ENCODE measurements at places on chromosomes 4 and X. TPM values are rescaled to one million over a fixed set of nuclear protein-coding genes. Genes with fewer than 3 reads are reported as not detected.

Gene EFNB1
- total RNA-seq, result 20.9 TPM

GRCh38 chr4:181998398-181999295 is 244.6 kb upstream of the TENM3 start:
- H3K4me3 ChIP-seq, result no peak overlapping the region
- H3K27me3 ChIP-seq, result no peaks in the 10 kb centered on the region
- no peak overlapping the region for H3K27ac ChIP-seq
- DNase-seq, result no peak
- no peaks in the 10 kb centered on the region for H3K36me3 ChIP-seq

Gene NOX1
- total RNA-seq, result not detected

- no peak for DNase-seq
- no peaks in the 10 kb centered on the region for H3K4me1 ChIP-seq
- H3K36me3 ChIP-seq, result no peaks in the 10 kb centered on the region
- H3K27me3 ChIP-seq, result no peaks in the 10 kb centered on the region
Observed at GRCh38 chr4:172109466-172109865, 296.3 kb downstream of the GALNTL6 start.

Gene SFRP2
- 23.3 TPM for total RNA-seq

Gene XG
- 3.8 TPM for total RNA-seq

DNA sequence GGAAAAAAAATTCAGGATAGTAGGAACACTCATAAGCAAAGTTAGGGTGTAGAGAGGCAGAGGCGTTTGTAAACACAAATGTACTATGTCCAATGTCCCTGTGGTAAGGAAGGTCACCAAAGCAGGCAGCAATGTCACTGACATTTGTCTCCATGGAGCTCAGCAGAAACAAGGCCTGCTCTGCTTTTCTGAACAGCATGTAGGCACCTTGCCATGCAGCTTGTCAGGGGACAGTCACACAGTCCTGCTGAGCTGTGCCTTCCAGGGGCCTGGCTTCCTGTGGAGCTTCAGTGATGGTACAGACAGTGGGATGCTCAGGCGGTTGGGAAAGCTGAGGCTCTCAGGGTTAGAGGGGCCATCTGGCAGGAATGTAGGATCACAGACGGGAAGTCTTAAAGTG is 74.5 kb upstream of the HS3ST1 start:
- peak; percentile 13 for DNase-seq
- H3K4me1 ChIP-seq, result no peaks in the 10 kb centered on the region
- H3K27me3 ChIP-seq, result no peaks in the 10 kb centered on the region
- H3K4me3 ChIP-seq, result no peak overlapping the region
- H3K36me3 ChIP-seq, result no peaks in the 10 kb centered on the region

- H3K27ac ChIP-seq, result no peak overlapping the region
- H3K4me3 ChIP-seq, result no peak overlapping the region
- H3K27me3 ChIP-seq, result no peaks in the 10 kb centered on the region
- no peaks in the 10 kb centered on the region for H3K36me3 ChIP-seq
- H3K4me1 ChIP-seq, result no peaks in the 10 kb centered on the region
Observed at GRCh38 chrX:44637282-44637681, 94.6 kb upstream of the FUNDC1 start.

GRCh38 chr4:89123451-89123851 is 12.1 kb downstream of the TIGD2 start:
- H3K27me3 ChIP-seq, result no peaks in the 10 kb centered on the region
- H3K27ac ChIP-seq, result no peak overlapping the region
- no peak overlapping the region for H3K4me3 ChIP-seq

GRCh38 chr4:110489901-110490508 is 14.1 kb downstream of the ENPEP start:
- H3K4me1 ChIP-seq, result no peaks in the 10 kb centered on the region
- no peak for DNase-seq
- H3K4me3 ChIP-seq, result no peak overlapping the region
- no peaks in the 10 kb centered on the region for H3K36me3 ChIP-seq
- H3K27me3 ChIP-seq, result no peaks in the 10 kb centered on the region
- H3K27ac ChIP-seq, result no peak overlapping the region

DNA sequence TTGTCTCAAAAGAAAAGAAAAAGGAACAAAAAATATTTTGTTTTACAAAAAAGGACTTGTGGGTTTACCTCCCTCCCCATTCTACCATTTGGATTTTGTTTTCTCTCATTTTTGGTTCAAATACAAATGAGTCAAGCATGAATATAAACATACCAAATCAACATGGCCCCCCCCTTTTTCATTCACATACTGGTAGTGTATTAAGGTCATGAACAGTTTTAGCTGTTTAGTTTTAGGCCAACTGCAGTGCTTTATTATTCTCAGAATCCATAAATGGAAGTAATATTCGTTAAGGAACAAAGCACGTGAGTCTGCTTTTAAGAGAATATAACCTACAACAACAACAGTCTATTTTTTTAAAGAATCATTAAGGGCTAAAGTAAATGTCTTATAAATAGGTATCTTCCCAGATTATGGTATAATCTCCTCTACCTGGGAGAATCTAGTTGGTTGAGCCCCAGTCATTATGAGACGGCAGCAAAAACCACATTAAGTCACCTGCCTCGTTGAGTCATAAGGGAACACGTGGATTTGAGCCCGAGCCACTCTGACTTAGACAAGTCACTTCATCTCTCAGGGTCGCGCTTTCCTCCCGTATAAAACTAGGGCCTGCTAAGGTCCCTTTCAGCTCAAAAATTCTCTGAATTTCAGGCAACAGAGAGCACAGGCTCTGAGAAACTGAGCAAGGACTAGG is 26.7 kb downstream of the BCLAF3 start:
- peaks cover 7% of the 10 kb centered on the region for H3K36me3 ChIP-seq
- DNase-seq, result no peak

Gene GUCY1A1
- 25.8 TPM for total RNA-seq

Gene MAOB
- total RNA-seq, result 3.9 TPM

DNA sequence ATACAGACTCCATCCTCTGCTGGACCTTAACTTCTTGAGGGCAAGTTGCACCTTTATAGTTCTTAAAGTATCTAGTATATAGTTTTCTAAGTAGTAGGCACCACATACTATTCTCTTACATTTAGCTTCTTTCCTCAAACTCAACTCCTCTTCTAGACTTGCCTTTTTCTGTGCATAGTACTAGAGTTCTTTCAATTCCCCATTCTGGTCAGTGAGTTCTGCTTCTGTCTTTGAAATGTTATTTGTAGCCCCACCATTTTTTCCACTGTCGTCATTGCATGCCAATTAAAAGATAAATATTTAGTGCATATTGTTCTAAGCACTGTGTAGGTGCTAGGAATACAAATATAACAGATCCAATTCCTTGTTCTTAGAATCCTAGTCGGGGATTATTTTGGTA is 31.6 kb downstream of the CDKL5 start:
- H3K27me3 ChIP-seq, result no peaks in the 10 kb centered on the region
- no peak overlapping the region for H3K4me3 ChIP-seq
- no peaks in the 10 kb centered on the region for H3K4me1 ChIP-seq
- no peaks in the 10 kb centered on the region for H3K36me3 ChIP-seq
- no peak overlapping the region for H3K27ac ChIP-seq

GRCh38 chr4:100849319-100849718 is 331.5 kb upstream of the EMCN start:
- no peaks in the 10 kb centered on the region for H3K27me3 ChIP-seq
- no peaks in the 10 kb centered on the region for H3K4me1 ChIP-seq
- no peaks in the 10 kb centered on the region for H3K36me3 ChIP-seq
- no peak overlapping the region for H3K4me3 ChIP-seq

Gene PAGE1
- not detected for total RNA-seq

Gene GAGE12C
- not detected for total RNA-seq

- H3K27ac ChIP-seq, result no peak overlapping the region
- no peak overlapping the region for H3K4me3 ChIP-seq
- no peak for DNase-seq
- no peaks in the 10 kb centered on the region for H3K27me3 ChIP-seq
- H3K4me1 ChIP-seq, result no peaks in the 10 kb centered on the region
Observed at GRCh38 chr4:80243274-80244018, 23.0 kb upstream of the FGF5 start.

GRCh38 chrX:122943918-122944317 is 240.2 kb upstream of the GRIA3 start:
- no peaks in the 10 kb centered on the region for H3K4me1 ChIP-seq
- no peak for DNase-seq
- no peak overlapping the region for H3K27ac ChIP-seq
- H3K36me3 ChIP-seq, result no peaks in the 10 kb centered on the region
- no peaks in the 10 kb centered on the region for H3K27me3 ChIP-seq
- no peak overlapping the region for H3K4me3 ChIP-seq

Gene TRPC5OS
- not detected for total RNA-seq

Gene XIAP
- total RNA-seq, result 52.2 TPM

- H3K27ac ChIP-seq, result peak overlapping the region; percentile 62
- peaks cover 70% of the 10 kb centered on the region for H3K4me1 ChIP-seq
- no peak for DNase-seq
- H3K36me3 ChIP-seq, result no peaks in the 10 kb centered on the region
- no peak overlapping the region for H3K4me3 ChIP-seq
Observed at GRCh38 chrX:65697211-65697641, 29.8 kb downstream of the MSN start.

- H3K36me3 ChIP-seq, result no peaks in the 10 kb centered on the region
- DNase-seq, result no peak
- H3K27me3 ChIP-seq, result no peaks in the 10 kb centered on the region
- H3K4me1 ChIP-seq, result peaks cover 11% of the 10 kb centered on the region
- H3K4me3 ChIP-seq, result no peak overlapping the region
Observed at GRCh38 chrX:1451251-1451660, 1.5 kb downstream of the ASMTL start.

Gene FGG
- total RNA-seq, result not detected

Gene DUX4
- total RNA-seq, result not detected

- H3K4me3 ChIP-seq, result no peak overlapping the region
- peaks cover 4% of the 10 kb centered on the region for H3K4me1 ChIP-seq
- peak; percentile 37 for DNase-seq
- no peaks in the 10 kb centered on the region for H3K27me3 ChIP-seq
Observed at GRCh38 chr4:10773010-10773409, 88.4 kb upstream of the CLNK start.

Gene INTU
- total RNA-seq, result 23.0 TPM

Gene GABRG1
- total RNA-seq, result under 0.01 TPM

DNA sequence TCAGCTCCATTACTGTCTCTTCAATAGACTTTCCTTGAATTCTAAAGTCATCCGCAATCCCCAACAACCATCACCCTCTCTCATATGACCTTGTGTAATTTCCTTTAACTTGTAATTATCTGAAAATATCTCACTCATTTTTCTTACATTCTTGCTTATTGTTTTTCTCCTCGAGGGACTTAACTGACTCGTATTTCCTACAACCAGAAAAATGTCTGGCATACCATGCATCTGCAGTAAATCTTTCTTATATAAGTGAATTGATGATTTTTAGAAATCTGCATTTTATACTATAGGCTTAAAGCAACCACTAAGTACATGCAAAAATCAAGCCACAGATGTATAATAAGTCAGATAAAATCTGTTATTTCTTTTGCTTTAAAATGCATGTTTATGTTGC is 276.7 kb downstream of the UNC5C start:
- H3K4me3 ChIP-seq, result no peak overlapping the region
- H3K27me3 ChIP-seq, result no peaks in the 10 kb centered on the region
- DNase-seq, result no peak
- peaks cover 31% of the 10 kb centered on the region for H3K4me1 ChIP-seq

GRCh38 chr4:8274765-8275547 is 5.4 kb downstream of the HTRA3 start:
- no peak overlapping the region for H3K4me3 ChIP-seq
- H3K36me3 ChIP-seq, result no peaks in the 10 kb centered on the region
- peak; percentile 75 for DNase-seq

DNA sequence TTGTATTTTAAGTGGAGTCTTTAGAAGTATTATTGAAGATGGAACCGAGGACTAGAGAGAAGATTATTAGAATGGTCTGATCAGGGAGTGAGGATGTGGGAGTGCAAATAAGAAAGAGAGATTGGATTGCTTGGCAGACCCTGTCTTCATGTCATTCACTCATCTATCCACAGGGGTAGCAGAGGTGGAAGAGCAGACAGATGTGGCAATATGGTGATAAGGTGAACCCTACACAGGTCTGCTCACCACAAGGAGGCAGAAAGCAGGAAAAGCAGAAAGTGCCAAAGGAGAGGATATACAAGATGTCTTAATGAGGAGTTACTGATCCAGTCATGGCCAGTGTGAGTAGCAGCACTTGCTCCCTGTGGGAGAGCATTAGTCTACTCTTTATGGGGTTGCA is 129.4 kb downstream of the MAGEE2 start:
- no peaks in the 10 kb centered on the region for H3K36me3 ChIP-seq
- DNase-seq, result no peak
- no peaks in the 10 kb centered on the region for H3K4me1 ChIP-seq

DNA sequence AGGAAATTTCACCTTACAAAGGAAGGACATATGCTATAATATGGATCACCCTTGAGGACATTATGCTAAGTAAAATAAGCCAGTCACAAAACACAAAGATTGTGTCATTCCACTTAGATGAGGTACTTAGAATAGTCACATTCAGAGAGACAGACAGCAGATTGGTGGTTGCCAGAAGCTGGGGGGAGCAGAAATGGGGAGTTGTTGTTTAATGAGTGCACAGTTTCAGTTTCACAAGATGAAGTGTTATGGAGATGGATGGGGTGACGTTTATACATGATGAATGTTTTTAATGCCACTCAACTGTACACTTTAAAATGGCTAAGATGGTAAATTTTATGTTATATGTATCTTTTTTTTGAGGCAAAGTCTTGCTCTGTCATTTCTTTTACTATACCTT is 14.8 kb upstream of the SPON2 start:
- no peak for DNase-seq
- H3K27me3 ChIP-seq, result no peaks in the 10 kb centered on the region
- H3K27ac ChIP-seq, result no peak overlapping the region
- H3K4me1 ChIP-seq, result peaks cover 7% of the 10 kb centered on the region
- H3K4me3 ChIP-seq, result no peak overlapping the region

DNA sequence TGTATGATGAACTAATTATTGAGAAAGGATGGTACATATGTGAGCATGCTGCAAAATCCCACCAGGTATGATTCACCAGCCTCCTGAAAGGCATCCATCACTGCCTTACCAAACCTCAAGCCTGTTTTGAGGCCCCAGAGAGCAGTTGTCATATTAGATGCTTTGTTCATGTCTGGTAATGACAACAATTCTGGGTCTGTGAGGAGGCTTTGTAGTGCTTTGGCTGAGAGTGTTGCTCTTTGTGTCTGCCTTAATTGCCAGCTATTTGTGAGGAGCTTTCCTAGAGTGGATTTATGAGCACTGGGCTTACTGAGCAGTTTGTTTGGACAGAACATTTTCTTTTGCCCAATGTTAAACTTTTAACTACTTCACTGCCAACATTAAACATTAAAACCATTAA is 69.2 kb downstream of the HEPH start:
- H3K27ac ChIP-seq, result no peak overlapping the region
- no peak overlapping the region for H3K4me3 ChIP-seq
- H3K4me1 ChIP-seq, result no peaks in the 10 kb centered on the region
- H3K36me3 ChIP-seq, result no peaks in the 10 kb centered on the region
- DNase-seq, result no peak
- no peaks in the 10 kb centered on the region for H3K27me3 ChIP-seq

Gene CNGA1
- total RNA-seq, result not detected

- H3K36me3 ChIP-seq, result no peaks in the 10 kb centered on the region
- no peak overlapping the region for H3K27ac ChIP-seq
- no peak for DNase-seq
- H3K4me3 ChIP-seq, result no peak overlapping the region
Observed at GRCh38 chr4:111921714-111922113, 223.5 kb upstream of the FAM241A start.

Gene SMIM10
- 7.5 TPM for total RNA-seq

Data from thyroid gland (tissue), 4 donors.